ENCODE measurements at places on chromosomes 6 and 20. TPM values are rescaled to one million over a fixed set of nuclear protein-coding genes. Genes with fewer than 3 reads are reported as not detected.

The MPIG6B gene
- 0.32 TPM for polyA plus RNA-seq

The SEL1L2 gene
- 0.16 TPM for polyA plus RNA-seq

The TBX18 gene
- 1.3 TPM for polyA plus RNA-seq

The GJA1 gene
- polyA plus RNA-seq = 43.7 TPM

The ENPP3 gene
- polyA plus RNA-seq = 50.5 TPM

The RNF182 gene
- 1.4 TPM for polyA plus RNA-seq

The KIAA0408 gene
- polyA plus RNA-seq = 1.0 TPM

The BHLHE23 gene
- 0.37 TPM for polyA plus RNA-seq

The SLC52A3 gene
- 0.37 TPM for polyA plus RNA-seq

The COL9A3 gene
- 7.0 TPM for polyA plus RNA-seq

The NKAIN4 gene
- 2.2 TPM for polyA plus RNA-seq

The MYCT1 gene
- 4.1 TPM for polyA plus RNA-seq

The FNDC11 gene
- 1.2 TPM for polyA plus RNA-seq

The RARS2 gene
- polyA plus RNA-seq = 25.3 TPM

The CAGE1 gene
- polyA plus RNA-seq = 0.02 TPM

The ADGRF4 gene
- 1.6 TPM for polyA plus RNA-seq

The HLA-DOB gene
- polyA plus RNA-seq = 40.1 TPM

The ARMH2 gene
- polyA plus RNA-seq = 0.21 TPM

The SLC44A4 gene
- polyA plus RNA-seq = 1.7 TPM

The ADGB gene
- 0.18 TPM for polyA plus RNA-seq

The RHAG gene
- polyA plus RNA-seq = 0.39 TPM

The FHL5 gene
- 15.8 TPM for polyA plus RNA-seq

The TCF21 gene
- 0.14 TPM for polyA plus RNA-seq

The HCRTR2 gene
- 0.07 TPM for polyA plus RNA-seq

The NRM gene
- 10.4 TPM for polyA plus RNA-seq

The POU5F1 gene
- polyA plus RNA-seq = 5.2 TPM
